ENCODE measurements at places on chromosomes 5 and 9.

GRCh38 chr5:132830436-132831094 lies at the start of gene SHROOM1:
Gene SHROOM1 (minus strand): TSS chr5:132830647. CDS start chr5:132826140, 4,507 bp downstream.
- DNase-seq, result no peak

DNA sequence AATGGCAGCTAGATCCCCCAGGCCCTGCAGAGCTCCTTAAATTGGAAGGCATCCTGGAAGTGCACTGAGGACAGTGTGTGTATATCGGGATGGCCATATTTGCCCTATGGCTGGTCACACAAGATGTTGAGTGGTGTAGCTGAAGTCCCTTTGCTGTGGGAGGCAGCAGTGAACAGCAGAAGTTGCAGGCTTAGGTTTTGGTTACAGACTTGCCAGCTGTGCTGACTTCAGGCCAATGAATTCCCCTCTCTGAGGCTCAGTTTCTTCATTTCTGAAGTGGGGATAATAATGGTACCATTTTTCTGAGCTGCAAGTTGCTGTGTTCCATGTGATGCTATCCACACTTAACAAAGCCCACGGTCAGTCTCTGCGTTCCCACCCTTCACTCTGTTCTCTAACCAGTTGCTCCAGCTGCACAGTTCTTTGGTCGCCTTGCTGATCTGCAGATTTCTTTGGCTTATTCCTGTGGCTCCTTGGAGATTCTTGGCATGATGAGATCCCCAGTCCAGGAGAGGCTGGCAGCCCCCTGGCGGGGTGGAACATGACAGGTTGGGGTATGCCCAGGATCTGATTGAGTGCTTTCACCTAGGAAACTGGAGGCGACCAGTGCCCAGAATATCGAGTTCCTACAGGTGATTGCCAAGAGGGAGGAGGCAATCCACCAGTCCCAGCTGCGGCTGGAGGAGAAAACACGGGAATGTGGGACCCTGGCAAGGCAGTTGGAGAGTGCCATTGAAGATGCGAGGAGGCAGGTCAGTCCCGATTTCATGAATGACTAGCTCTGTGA lies 6.5 kb upstream of the GLE1 start:
- DNase-seq, result no peak

GRCh38 chr9:131773911-131774379 lies 34.1 kb upstream of the RAPGEF1 start:
- no peak for DNase-seq

DNA sequence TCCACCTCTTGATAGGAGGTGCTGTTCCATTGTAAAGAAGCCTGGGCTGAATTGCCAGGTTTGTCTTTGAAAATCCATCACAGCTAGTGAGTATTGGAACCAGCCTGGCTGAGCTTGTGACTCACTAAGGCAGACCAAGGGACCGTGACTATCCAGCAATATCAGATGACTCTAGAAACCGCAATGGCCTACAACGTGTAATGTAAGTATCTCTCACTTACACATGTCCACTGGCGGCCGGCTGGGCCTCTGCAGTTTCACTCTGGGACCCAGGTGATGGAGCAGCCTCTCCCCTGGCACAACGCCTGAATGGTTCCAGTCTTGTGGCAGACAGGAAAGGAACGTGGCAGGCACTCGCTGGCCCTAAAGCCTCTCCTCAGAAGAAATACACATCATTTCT lies 3.1 kb upstream of the HRH2 start:
- DNase-seq, result no peak

GRCh38 chr5:7597059-7597642 lies 201.2 kb downstream of the ADCY2 start:
- no peak for DNase-seq

DNA sequence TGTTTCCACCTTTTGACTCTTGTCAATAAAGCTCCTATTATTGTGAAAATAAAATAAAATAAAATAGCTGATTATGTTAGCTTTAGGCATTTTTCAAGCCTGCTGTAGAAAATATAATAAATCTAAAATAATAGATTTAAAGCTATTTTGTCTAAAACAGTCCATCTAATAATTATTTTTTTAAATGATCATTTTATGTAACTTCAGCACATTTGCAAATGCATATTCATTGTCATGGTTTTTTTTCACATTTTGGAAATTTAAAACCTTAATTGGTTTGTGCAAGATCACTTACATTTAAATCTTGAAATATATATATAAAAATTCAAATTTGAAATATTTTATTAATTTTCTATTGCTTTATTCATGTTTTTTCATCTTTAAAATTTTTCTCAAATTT lies 159.8 kb downstream of the ADGRV1 start:
- DNase-seq, result no peak

DNA sequence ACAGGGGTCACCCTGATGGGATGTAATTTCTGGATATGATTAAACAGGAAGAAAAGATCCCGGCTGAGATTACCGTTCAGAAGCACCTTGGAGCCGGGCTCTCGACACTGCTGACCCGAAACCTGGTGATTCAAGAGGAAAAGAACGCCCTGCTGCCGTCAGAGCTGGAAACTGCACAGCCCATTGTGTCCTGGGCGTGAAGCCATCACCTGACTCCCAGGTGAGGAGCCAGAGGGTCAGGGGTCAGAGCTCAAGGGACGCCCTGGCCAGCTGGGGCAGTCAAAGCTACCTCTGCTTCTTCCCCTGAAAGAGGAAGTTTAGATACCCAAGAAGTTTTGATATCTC lies 17.8 kb upstream of the SLC12A7 start:
- no peak for DNase-seq

- no peak for DNase-seq
Observed at GRCh38 chr5:148482697-148483462, 99.1 kb downstream of the FBXO38 start.

DNA sequence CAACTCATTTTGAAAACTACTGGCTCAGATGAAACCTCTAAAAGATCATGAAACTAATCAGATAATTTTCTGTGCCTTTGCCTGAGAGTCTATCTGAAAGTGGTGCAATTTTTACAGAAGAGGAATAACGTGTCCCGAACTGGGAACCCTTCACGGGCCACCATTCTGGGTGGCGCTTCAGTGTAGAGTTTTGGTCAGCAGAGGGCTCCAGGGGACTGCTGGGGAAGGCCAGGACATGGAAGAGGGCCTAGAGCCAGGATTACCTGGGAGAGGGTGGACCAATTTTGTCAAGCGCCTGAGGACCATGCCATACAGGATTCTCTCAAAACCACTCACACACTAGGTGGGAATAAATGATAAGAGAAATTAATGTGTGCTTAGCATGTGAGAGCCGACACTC lies 49.7 kb upstream of the PLEKHG4B start:
- DNase-seq, result no peak

DNA sequence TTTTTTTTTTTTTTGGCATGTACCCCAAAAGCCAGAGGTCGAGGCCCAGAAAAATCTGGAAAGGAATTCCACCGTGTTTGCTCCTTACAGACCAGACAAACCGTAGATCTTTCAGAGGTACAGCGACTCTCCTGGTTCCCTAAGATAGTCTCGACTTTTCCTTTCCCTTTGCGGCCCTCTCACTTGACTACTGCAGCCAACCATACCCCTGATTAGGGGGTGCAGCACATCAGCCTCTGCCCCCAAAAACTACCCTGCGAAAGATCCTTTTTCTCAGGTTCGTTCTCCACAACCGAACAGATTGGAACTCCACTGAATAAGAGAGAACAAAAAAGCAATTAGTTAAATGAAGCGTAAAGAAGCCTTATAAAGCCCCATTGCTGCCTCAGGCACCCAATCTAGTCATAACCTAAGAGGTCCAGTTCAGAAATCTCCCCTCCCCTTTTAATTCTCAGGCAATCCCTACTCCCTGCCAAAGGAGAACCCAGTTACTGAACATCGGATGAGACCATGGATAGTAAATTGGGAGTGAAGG lies 379 bp upstream of the TICAM2 start:
- DNase-seq, result no peak

- no peak for DNase-seq
Observed at GRCh38 chr9:6999794-7000193, 242.0 kb downstream of the KDM4C start.

- DNase-seq, result no peak
Observed at GRCh38 chr5:120388016-120388781, 75.9 kb upstream of the PRR16 start.

GRCh38 chr5:54013556-54014194 lies 296.7 kb downstream of the ARL15 start:
- DNase-seq, result no peak

GRCh38 chr5:170403675-170404074 lies 14.5 kb upstream of the KCNMB1 start:
- DNase-seq, result no peak

- no peak for DNase-seq
Observed at GRCh38 chr5:144017631-144018030, 152.8 kb downstream of the YIPF5 start.

GRCh38 chr5:148561801-148562311 lies 92.5 kb downstream of the HTR4 start:
- no peak for DNase-seq

- no peak for DNase-seq
Observed at GRCh38 chr5:20286512-20286911, 298.5 kb upstream of the CDH18 start.

- DNase-seq, result no peak
Observed at GRCh38 chr5:15234911-15235310, 265.1 kb upstream of the FBXL7 start.

- no peak for DNase-seq
Observed at GRCh38 chr9:14136646-14137370, 177.1 kb downstream of the NFIB start.

GRCh38 chr5:138605254-138605972 lies 30.2 kb upstream of the HSPA9 start:
- DNase-seq, result no peak

GRCh38 chr5:139178935-139179334 lies 19.2 kb downstream of the SIL1 start:
- DNase-seq, result no peak

GRCh38 chr5:168135897-168136296 lies 155.5 kb upstream of the WWC1 start:
- no peak for DNase-seq

GRCh38 chr5:178058321-178059012 lies 54.9 kb upstream of the N4BP3 start:
- no peak for DNase-seq

- no peak for DNase-seq
Observed at GRCh38 chr5:172420235-172420939, 33.9 kb downstream of the SH3PXD2B start.

DNA sequence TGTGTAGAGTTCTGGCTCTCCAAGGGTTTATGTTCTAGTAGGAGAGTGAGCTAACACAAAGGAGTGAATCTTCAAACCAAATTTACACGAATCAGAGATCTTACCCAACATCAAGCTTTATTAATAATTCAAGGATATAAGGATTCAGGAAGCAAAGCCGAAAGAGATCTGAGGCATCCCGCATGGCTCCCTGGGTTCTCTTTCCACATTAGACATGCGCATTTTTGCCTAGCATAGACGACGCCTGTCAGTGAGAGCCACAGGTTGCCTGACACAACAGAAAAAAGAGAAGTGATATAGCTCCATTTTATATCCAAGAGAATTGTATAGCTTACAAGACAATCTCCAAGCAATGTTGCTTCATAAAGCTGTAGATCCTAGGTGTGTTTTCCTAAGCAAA lies 52.6 kb downstream of the ESM1 start:
- no peak for DNase-seq

- no peak for DNase-seq
Observed at GRCh38 chr5:144004146-144004545, 166.3 kb downstream of the YIPF5 start.

DNA sequence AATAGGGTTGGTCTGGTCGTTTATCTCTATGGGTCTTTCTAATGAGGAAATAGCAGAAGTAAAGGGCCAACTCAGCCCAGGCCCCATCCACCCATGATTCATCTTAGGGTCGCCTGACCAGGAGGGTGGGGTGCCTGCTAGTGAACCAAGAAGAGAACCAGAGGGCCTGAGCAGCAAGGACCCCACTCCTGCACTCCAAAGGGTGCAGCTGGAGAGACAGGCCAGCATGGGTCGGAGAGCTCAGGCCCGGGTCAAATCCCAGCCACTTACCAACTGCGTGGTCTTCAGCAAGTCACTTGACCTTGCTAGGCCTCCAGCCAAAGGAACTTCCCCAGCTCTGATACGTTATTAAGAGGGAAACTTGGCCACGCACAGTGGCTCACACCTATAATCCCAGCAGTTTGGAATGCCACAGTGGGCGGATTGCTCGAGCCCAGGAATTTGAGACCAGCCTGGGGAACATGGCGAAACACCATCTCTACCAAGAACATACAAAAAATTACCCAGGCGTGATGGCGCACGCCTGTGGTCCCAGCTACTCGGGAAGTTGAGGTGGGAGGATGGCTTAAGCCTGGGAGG lies 4.3 kb downstream of the BBLN start:
- DNase-seq, result no peak

- DNase-seq, result no peak
Observed at GRCh38 chr9:37917313-37917731, 13.4 kb upstream of the SLC25A51 start.

DNA sequence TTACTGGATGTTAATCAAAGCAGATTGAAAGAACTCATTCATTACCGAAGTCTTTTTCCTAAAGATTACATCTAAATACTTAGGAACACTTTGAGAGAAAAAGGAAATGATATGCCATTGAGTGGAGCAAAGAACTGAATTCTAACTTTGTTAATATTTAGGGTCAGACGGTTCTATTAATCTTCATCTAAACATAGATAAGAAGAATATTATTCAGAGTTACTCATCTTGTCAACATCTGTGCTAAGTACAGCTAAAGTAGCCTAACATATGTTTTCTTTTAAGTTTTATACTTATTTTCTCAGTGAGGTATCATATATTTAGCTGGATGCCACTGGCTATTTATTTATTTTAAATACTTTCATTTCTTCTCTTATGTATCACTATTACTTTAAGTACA lies 1763.7 kb downstream of the EFNA5 start:
- DNase-seq, result no peak

GRCh38 chr5:170497311-170498038 lies 6.3 kb upstream of the KCNIP1 start:
- DNase-seq, result no peak
